ENCODE measurements at places on chromosomes 5 and 9. TPM values are rescaled to one million over a fixed set of nuclear protein-coding genes. Genes with fewer than 3 reads are reported as not detected.
A peak's percentile ranks its signal among the peaks of the same experiment; 100 is the strongest.

- no peak for DNase-seq
Measured at GRCh38 chr5:55715519-55716078, 3.5 kb upstream of the SLC38A9 start.

DNA sequence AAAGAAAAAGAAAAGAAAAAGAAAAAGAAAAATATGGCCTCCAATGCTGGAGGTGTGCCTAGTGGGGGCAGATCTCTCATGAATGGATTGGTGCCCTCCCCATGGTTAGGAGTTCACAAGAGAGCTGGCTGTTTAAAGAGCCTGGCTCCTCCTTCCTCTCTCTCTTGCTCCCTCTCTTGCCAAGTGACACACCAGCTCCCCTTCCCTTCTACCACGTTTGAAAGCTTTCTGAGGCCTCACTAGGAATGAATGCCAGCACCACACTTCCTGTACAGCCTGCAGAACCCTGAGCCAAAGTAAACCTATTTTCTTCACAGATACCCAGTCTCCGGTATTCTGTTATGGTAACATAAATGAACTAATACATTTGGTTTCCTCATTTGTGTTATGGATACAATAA is 14.4 kb upstream of the GALNT10 start:
- no peak for DNase-seq

- DNase-seq, result no peak
Measured at GRCh38 chr5:113181853-113182490, 205.4 kb downstream of the DCP2 start.

GRCh38 chr5:14148890-14149671 is 5.9 kb downstream of the TRIO start:
- no peak for DNase-seq

GRCh38 chr9:130368631-130369103 is 76.1 kb upstream of the ASS1 start:
- no peak for DNase-seq

DNA sequence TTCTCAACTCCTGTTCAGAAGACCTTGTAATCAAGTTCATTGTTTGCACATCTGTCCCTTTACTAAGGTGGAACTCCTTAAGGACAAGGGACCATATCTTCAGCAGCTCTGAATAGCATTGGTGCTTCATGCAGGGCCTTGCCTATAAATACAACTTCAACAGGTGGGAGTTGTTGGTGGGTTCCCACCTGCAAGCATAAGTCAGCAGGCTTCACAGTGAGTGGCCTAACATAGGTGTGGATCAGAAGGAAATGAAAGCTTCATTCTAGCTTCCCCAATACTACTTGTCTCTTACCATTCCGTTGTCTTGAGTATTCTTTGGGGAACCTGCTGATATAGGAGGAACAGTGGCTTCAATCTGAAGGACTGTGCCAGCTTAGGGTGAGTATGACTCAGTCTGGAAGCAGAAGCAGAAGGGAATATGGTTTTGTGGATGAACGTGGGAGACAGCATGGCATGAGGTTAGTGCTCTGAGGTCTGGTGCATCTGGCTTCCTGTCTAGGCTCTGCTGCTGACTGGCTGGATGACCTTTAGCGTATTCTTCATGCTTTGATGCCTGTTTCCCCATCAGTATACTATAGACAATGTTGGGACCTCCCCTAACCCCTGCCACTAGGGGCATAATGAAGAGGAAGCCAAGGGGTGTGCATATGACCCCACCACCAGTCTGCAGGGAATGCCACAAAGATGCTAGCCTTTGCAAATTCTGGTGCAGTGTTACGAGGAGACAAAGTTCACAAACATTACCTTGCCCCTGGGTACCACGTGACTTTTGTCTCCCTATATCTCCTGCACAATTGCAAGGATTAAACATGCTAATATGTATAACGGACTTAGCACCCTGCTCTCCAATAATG is 192.3 kb downstream of the PALM2AKAP2 start:
- no peak for DNase-seq

The ABLIM3 gene
- 2.4 TPM for total RNA-seq

GRCh38 chr5:103283120-103283519 is 24.6 kb downstream of the MACIR start:
- no peak for DNase-seq

- no peak for DNase-seq
Measured at GRCh38 chr5:78920604-78921003, 64.5 kb downstream of the ARSB start.

- peak; percentile 11 for DNase-seq
Measured at GRCh38 chr9:77021922-77022782, 2.7 kb downstream of the FOXB2 start.

DNA sequence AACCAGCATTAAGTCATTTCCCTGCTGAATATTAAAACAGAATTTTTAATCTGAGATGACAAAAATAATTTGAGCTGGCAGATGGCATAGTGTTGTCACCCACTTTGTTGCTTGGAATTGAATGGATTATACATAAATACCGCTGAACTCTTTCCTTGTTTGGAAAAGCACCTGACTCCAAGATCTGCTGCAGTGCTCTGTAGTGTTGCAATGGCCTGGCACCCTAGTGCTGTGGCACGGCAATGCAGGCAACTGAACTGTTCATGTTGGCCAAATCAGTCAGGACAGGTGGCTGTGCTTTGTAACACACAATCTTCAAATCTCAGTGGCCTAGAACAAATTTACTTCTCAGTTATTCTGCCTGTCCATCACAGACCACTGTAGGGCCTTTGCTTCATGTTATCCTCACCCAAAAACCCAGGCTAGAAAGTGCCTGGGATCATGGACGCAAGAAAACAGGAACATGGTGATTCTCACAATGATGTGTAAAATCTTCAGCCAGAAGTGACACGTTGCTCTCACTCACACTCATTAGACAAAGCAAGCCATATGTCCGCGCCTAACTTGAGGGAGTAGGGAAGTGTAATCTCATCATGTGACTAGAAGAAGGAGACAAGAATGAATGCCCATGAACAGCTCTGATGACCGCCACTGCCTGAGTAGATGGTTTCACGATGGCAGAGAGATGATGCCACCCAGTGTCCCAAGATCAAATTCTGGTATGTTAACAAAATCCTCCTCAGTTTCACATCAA is 191.9 kb upstream of the PUM3 start:
- no peak for DNase-seq
